ENCODE measurements at places on chromosomes 2 and 18.

- no peak for DNase-seq
Measured at GRCh38 chr2:196268538-196269338, 97.4 kb upstream of the STK17B start.

GRCh38 chr18:24078391-24078790 lies 60.5 kb upstream of the CABYR start:
- DNase-seq, result no peak

DNA sequence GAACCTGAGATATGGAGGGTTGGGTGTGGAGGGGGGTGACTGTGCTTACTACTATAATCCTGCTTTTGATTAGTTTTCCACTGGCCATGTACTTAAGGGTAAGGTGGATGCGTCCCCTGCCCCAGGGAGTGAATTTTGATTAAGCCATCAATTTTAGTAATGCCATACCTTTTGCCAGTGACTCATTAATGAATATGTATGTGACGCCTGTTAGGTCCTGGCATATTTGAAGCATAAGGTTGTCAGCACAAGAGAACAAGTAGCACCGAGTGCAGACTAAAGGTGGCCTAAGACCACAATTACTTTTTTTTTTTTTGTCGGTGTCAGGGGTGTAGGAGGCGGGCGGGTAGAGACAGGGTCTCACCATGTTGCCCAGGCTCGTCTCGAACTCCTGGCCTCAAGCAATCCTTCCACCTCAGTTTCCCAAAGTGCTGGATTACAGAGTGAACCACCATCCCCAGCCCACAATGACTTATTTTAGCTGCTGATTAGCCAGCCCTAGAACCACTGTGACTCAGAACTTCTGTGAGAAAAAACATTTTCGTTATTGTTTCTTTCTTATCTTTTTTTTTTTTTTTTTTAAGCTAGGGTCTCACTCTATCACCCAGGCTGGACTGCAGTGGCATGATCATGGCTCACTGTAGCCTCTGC lies 7.0 kb downstream of the TANC1 start:
- no peak for DNase-seq

- DNase-seq, result no peak
Measured at GRCh38 chr2:233528182-233528581, 38.4 kb downstream of the USP40 start.

DNA sequence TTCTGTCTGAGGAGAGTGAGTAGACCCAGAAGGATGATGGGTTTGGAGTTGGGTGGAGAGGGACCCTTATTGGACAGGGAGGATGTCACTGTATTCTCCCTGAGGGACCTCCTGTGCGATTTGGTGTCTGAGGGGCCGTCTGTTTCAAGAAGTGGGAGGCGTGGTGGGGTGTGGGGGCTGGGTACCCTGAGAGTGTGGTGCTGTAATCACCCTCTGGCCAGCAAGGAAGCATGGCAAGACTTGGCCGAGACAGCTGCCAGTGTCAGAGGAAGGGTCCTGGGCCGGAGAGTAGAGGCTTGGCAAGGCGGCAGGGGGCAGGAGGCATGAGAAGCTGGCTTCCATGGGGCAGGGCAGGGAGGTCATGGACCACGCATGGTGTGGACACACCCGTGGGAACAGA lies 43.1 kb downstream of the CTIF start:
- DNase-seq, result no peak

GRCh38 chr18:74040459-74041332 lies 106.9 kb downstream of the FBXO15 start:
- peak; percentile 48 for DNase-seq

DNA sequence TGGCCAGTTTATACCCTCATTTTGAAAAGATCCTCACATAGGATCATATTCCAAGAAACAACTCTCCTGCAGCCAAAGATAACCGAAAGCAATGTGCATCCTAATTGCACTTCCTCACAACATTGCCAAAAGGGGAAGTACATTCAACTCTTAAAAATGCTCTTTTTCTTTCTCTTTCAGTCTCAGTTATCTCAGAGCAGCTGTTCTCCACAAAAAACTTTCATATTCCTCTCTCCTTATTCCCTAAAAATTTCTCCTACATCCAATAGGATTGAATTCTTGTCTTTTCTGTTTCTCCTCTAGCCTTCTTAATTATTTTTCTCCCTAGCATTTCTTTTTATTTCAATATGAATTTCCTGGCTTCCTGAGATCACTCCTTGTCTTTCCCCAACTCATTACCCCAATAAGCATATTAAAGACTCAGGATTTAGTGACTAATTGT lies 7.4 kb upstream of the VRK2 start:
- DNase-seq, result no peak

DNA sequence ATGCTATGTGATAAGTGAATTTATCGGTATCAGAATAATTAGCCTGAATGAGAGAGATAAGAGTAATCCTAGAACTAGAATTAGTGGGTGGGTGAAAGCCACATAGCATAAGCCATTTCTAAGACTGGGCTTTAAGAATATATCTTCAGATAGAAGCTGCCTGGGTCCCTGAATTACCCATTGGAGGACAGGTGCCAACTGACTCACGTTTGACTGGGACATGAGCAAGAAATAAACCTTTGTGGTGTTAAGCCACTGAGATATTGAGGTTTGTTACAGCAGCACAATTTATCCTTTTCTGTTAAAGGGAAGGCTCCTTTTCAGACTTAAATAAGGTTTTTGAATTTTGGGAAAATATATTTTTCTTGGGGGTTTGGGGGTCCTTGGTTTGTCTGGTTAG lies 95.9 kb downstream of the POLE4 start:
- no peak for DNase-seq

DNA sequence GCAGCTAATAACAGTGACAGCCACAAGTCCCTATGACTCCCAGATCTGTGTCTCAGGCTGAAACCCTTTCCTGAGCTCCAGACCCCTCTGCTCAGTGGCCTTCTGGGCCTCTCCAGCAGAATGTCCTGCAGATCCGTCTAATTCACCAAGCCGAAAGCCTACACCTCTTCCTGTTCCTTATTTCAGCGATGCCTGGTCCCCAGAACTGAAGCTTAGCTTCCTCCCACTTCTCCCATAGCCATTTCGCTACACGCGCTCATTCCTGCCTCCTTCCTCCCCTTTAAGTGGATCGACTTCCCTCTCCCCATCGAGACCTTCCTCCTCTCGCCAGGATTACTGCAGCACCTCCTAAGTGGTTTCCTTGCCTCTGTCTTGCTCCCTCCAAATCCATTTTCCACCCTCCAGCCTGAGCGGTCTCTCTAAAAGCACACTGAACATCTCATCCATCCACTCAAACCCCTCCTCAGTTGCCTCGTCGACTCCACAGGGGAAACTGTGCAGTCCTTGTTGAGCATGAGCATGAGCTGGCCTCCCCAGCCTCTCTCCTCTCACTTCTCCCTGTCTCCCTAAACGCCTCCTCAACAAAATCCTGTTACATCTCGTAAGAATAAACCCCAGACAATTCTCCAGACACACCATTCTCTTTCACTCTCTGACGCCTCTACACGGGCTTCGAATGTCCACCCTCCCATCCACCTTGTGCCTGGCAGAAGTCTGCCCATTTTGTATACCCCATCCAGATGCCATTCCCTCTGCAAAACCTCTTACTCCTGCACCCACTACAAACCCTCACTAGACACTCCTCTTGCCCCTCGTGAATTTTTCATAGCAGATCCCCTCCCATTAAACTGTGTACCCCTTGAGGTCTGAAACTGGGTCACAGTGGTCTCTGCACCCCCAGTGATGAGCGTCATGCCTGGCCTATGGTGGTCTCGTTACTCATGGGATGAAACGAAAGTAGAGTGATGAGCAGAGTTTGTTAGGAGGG lies 232.6 kb downstream of the ATAD2B start:
- DNase-seq, result no peak

- DNase-seq, result no peak
Measured at GRCh38 chr18:56374007-56374655, 264.3 kb downstream of the TXNL1 start.

- DNase-seq, result no peak
Measured at GRCh38 chr2:58207189-58207588, 33.9 kb downstream of the FANCL start.

DNA sequence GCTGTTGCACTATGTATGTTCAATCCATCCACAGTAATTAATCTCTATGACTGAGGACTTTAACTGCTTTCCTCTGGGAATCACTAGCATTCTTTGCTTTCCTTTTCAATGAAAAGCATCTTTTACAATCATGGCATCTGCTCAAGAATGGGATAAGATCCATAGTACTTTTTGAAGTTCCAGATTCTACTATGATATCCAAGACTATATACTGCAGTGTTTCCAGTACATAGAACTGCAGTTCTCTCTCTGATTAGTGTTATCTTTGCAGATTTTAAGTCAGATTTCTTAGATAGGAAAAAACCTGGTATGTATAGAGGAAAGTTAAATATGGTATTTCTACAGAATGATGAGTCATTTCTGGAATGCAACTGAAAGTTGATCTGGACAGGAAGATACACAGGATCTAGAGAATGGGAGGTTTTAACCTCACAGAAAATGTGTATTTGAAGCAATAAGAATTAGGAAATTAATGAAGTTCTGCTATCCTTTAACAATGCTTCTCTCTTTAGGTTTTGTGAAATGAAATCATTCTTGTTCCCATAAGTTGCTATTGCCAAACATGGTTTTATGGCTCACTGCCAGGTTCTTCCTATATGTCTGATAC lies 670.7 kb downstream of the ERBB4 start:
- DNase-seq, result no peak

- no peak for DNase-seq
Measured at GRCh38 chr2:207925601-207926000, 99.7 kb downstream of the PLEKHM3 start.

DNA sequence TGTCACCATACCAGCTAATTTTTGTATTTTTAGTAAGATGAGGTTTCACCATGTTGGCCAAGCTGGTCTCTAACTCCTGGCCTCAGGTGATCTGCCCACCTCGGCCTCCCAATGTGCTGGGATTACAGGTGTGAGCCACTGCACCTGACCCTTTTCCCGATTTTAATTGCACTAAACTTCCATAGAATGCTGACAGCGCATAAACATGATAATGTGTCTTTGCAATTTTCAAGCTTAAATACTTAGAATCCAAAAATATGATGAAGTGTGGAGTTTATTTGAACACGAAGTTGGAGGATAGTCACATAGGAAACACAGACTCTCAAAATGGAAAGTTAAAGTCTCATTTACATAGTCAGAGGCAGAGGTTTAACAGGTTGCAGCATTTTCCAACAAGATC lies 138.6 kb downstream of the TPO start:
- DNase-seq, result no peak

DNA sequence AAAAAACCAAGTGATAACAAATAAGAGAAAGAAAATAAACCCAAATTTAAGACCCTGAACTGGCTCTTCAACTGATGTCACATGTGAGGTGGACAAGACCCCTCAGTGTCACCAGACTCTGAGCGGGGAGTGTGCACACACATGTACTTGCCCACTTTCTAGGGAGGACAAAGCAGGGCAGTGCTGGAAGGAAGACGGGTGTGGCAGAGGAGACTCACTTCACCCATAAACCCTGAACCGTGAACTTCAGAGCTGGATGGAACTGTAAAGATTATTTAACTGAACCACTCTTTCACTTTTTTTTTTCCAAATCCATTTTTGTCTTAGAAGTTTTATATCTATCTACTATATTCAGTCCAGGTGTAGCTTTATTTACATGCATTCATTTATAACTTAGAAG lies 12.3 kb downstream of the PLA2R1 start:
- DNase-seq, result no peak

All from stimulated activated CD4-positive, alpha-beta T cell treated with anti-CD3 and anti-CD28 coated beads, Interleukin-1b, Interleukin-23, amount 100 ng/mL, for 4 hours (primary cell).